Natural killer cell (primary cell): ENCODE measurements at places on chromosomes 2 and 18. TPM values are rescaled to one million over a fixed set of nuclear protein-coding genes. Genes with fewer than 3 reads are reported as not detected.

The ADCYAP1 gene
- not detected for total RNA-seq

The NCKAP5 gene
- not detected for total RNA-seq

The RUFY4 gene
- total RNA-seq, result 0.82 TPM

The FAHD2B gene
- total RNA-seq, result 9.3 TPM

The MOGAT1 gene
- not detected for total RNA-seq

DNA sequence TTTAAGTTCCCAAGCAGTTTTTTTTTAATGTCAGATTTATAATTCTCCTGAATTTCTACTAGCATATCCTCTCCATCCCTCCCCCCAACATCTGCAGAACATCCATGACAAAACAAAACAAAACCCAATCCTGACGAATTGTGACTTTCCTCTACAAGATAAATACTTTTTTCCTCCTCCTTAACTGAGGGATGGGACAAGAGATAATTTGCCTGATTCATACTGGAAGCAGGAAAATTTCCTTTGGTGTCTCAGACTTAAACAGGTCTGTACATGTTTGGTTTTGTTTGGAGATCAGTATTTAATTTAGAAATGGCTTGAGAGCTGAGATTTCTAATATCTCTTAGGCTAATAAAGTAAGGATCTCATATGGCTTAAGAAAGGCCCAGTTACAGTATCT is 2.2 kb downstream of the CAVIN2 start:
- H3K4me3 ChIP-seq, result no peak overlapping the region
- peaks cover 4% of the 10 kb centered on the region for H3K27me3 ChIP-seq
- no peaks in the 10 kb centered on the region for H3K36me3 ChIP-seq
- H3K4me1 ChIP-seq, result peaks cover 8% of the 10 kb centered on the region
- DNase-seq, result no peak
- no peak overlapping the region for H3K27ac ChIP-seq

- DNase-seq, result peak; percentile 83
- H3K4me3 ChIP-seq, result no peak overlapping the region
- H3K36me3 ChIP-seq, result peaks cover 85% of the 10 kb centered on the region
- no peak overlapping the region for H3K27ac ChIP-seq
Observed at GRCh38 chr2:113198790-113199612, 25.2 kb downstream of the PSD4 start.

DNA sequence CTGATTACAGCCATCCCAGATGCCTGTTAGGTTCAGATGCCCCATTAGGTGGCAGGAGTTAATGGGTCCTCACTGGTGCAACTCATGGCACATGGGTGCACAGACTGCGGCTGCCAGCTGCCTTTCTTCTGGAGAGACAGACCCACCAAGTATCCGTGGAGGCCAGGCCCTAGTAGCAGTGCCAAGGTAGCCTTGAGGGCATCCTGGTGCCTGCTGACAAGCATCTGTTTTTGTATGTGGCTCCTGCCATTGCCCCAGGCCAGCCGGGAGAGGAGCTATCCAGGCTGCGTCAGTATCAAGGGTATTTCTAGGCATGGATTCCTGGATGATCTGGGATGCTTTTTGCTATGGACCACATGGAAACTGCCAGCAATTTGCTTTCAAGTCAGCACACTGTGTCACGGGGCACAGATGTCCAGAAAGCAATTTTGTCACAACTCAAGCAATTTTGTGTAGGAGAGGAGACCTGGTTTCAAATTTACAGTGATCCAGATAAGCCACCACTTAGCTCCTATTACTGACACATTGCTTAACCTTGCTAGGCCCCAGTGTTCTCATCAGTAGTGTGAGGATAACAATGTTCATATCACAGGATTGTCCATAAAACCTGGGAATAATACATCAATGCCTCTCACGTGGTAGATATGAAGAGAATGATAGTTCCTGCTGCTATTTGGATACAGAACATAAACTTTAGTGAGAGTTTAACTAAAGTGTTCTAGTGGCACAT is 815.1 kb upstream of the RAB6C start:
- no peaks in the 10 kb centered on the region for H3K27me3 ChIP-seq
- H3K4me3 ChIP-seq, result no peak overlapping the region
- H3K36me3 ChIP-seq, result no peaks in the 10 kb centered on the region
- no peaks in the 10 kb centered on the region for H3K4me1 ChIP-seq
- H3K27ac ChIP-seq, result no peak overlapping the region

DNA sequence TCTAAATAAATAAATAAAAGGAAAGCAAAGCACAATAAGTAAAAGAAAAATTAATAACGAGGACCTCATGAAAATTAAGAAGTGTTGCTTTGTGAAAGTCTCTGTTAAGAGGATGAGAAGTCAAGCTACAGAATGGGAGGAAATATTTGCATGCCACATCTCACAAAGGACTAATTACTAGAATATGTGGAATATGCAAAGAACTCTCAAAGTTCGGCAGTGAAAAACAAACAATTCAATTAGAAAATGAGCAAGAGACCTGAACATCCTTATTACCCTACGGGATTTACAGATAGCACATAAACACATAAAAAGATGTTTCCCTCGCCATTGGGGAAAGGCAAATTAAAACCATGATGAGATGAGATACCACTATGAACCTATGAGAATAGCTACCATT is 23.3 kb downstream of the CYP26B1 start:
- no peaks in the 10 kb centered on the region for H3K4me1 ChIP-seq
- no peak for DNase-seq
- no peak overlapping the region for H3K4me3 ChIP-seq
- H3K27me3 ChIP-seq, result no peaks in the 10 kb centered on the region
- no peak overlapping the region for H3K27ac ChIP-seq

- peaks cover 21% of the 10 kb centered on the region for H3K4me1 ChIP-seq
- H3K27me3 ChIP-seq, result no peaks in the 10 kb centered on the region
- peak overlapping the region; percentile 30 for H3K27ac ChIP-seq
- peaks cover 18% of the 10 kb centered on the region for H3K36me3 ChIP-seq
- no peak for DNase-seq
- H3K4me3 ChIP-seq, result no peak overlapping the region
Observed at GRCh38 chr2:113910967-113911678, 21.2 kb downstream of the ACTR3 start.

- H3K36me3 ChIP-seq, result no peaks in the 10 kb centered on the region
- DNase-seq, result no peak
- H3K27me3 ChIP-seq, result no peaks in the 10 kb centered on the region
- no peak overlapping the region for H3K27ac ChIP-seq
Observed at GRCh38 chr2:71944806-71945602, 202.7 kb downstream of the CYP26B1 start.

DNA sequence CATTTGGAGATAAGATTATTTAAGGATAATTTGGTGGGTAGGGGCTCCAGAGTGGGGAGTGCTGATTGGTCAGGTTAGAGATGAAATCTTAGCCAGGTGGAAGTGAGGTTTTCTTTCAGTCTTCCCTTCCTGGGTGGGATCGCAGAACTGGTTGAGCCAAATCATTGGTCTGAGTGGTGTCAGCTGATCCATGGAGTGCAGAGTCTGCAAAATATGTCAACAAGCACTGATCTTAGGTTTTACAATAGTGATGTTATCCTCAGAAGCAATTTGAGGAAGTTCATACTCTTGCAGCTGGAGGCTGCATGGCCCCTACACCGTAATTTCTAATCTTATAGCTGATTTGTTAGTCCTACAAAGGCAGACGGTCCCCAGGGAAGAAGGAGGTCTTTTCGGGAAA is 1483.4 kb upstream of the ZEB2 start:
- no peaks in the 10 kb centered on the region for H3K27me3 ChIP-seq
- H3K4me3 ChIP-seq, result no peak overlapping the region
- DNase-seq, result no peak
- H3K27ac ChIP-seq, result no peak overlapping the region

GRCh38 chr2:33018271-33018670 is 71.5 kb downstream of the LTBP1 start:
- H3K36me3 ChIP-seq, result no peaks in the 10 kb centered on the region
- H3K4me3 ChIP-seq, result no peak overlapping the region
- no peaks in the 10 kb centered on the region for H3K4me1 ChIP-seq
- no peak overlapping the region for H3K27ac ChIP-seq
- no peak for DNase-seq

DNA sequence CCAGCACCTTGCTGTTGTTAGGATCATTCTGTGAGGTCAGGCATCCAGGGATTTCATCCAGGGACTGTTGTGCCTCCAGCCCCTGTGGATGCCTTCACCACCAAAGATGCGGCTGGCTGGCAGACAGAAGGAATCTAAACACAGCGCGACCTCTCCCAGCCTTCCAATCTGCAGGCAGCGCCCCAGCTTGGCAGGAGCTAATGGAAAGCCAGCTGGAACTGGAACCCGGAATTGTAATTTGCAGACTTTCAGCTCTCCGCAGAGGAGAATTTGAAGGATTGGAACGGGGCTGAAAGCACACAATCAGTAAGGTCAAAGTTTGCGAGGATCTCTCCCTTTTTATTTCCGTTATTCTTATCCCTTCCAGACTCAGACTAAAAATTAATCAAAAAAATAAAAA is 127.8 kb downstream of the TRIB2 start:
- H3K4me3 ChIP-seq, result no peak overlapping the region
- no peak overlapping the region for H3K27ac ChIP-seq
- no peaks in the 10 kb centered on the region for H3K4me1 ChIP-seq
- H3K27me3 ChIP-seq, result no peaks in the 10 kb centered on the region
- no peak for DNase-seq
- no peaks in the 10 kb centered on the region for H3K36me3 ChIP-seq
